Substantia nigra (tissue), 51 donors: ENCODE measurements at places on chromosomes 11 and 22.

- no peak for DNase-seq
Measured at GRCh38 chr11:109015283-109015682, 350.4 kb downstream of the DDX10 start.

GRCh38 chr22:48941033-48941902 lies 886.4 kb downstream of the BRD1 start:
- no peak for DNase-seq

GRCh38 chr11:29018631-29019030 lies 910.4 kb downstream of the METTL15 start:
- DNase-seq = no peak

- no peak for DNase-seq
Measured at GRCh38 chr11:15204711-15205110, 90.0 kb downstream of the INSC start.

GRCh38 chr11:47850337-47850736 lies 2.2 kb upstream of the NUP160 start:
- DNase-seq = no peak

- DNase-seq = no peak
Measured at GRCh38 chr11:44725016-44725685, 1.6 kb upstream of the TSPAN18 start.

- DNase-seq = no peak
Measured at GRCh38 chr11:72497731-72498130, 63.4 kb upstream of the CLPB start.

DNA sequence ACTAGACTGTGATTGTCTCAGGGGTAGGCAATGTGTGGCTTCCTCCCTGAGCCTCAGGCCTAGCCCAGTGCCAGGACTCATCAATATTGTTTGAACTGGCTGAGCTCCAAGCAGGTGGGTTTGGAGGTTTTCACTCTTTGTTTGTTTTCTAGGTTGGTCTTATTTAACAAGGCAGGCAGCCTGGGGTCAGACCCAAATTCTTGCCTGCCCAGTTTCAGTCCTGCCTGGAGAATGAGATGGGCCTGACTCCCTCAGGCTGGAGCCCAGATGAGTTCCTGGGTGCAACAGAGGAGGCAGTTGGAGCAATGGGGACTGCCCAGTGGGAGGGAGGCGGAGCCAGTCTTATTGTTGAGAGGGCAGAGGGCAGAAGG lies 28.3 kb upstream of the TP53I11 start:
- no peak for DNase-seq

- no peak for DNase-seq
Measured at GRCh38 chr11:34609850-34610249, 11.0 kb upstream of the EHF start.

DNA sequence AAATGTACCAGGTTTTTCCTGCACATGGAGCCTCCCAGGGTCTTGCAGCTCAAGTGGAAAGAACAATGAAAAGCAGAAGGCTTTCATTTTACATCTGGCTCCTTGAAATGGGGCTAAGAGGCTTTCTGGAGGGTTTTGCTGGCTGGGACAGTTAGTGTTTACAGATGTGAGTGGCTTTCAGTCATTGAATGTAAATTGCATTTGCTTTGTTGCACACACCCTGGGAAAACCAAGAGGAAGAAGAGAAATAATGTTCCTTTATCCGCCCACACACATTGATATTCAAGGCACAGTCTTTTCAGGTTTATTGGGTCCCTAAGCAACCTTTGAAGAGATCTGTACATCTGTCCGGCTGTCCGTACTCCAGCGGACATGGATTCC lies 144.5 kb downstream of the SPON1 start:
- no peak for DNase-seq

- DNase-seq = no peak
Measured at GRCh38 chr11:110455718-110456117, 26.0 kb downstream of the FDX1 start.
